T-helper 17 cell (primary cell): ENCODE measurements at places on chromosomes 5 and 9.

GRCh38 chr5:100846772-100847171, 56.3 kb downstream of the ST8SIA4 start:
- DNase-seq, result no peak
- peaks cover 12% of the 10 kb centered on the region for H3K4me1 ChIP-seq
- H3K27ac ChIP-seq, result no peak overlapping the region
- H3K27me3 ChIP-seq, result no peaks in the 10 kb centered on the region
- peaks cover 3% of the 10 kb centered on the region for H3K36me3 ChIP-seq

- peaks cover 19% of the 10 kb centered on the region for H3K4me1 ChIP-seq
- no peak overlapping the region for H3K27ac ChIP-seq
- H3K4me3 ChIP-seq, result peak overlapping the region; percentile 49
- DNase-seq, result no peak
Measured at GRCh38 chr5:150490754-150491153, 17.2 kb upstream of the NDST1 start.

GRCh38 chr5:54491326-54491725, 26.2 kb upstream of the SNX18 start:
- no peak overlapping the region for H3K27ac ChIP-seq
- H3K27me3 ChIP-seq, result peaks cover 20% of the 10 kb centered on the region
- DNase-seq, result no peak
- H3K4me1 ChIP-seq, result no peaks in the 10 kb centered on the region

- H3K36me3 ChIP-seq, result no peaks in the 10 kb centered on the region
- H3K4me3 ChIP-seq, result no peak overlapping the region
- H3K27me3 ChIP-seq, result peaks cover 11% of the 10 kb centered on the region
- no peaks in the 10 kb centered on the region for H3K4me1 ChIP-seq
- no peak for DNase-seq
Measured at GRCh38 chr9:114070188-114071103, 7.7 kb downstream of the AMBP start.

DNA sequence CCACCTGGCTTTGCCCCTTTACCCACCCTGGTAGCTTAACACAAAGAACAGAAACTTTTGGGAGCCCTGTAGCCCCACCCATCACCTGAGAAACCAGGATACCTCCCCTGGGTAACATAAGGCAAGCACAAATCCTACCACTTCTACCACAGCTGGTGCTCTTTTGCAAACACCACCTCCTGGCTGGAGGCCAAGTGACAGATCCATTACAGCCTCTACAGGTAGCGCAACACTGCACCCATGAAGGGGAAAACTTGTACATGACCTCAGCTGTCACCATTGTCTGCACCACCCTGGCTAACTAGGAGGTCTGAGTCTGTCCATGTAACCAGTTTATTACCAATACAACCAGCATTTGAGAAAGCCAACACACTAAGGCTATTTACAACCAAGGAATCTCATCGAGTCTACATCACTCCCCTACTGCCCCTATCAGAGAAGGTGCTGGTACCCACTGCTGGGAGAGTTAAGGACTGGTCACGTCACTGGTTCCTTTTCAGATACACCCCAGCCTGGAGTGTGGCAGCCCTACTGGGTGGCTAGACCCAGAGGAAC, 128.6 kb downstream of the PJA2 start:
- H3K4me1 ChIP-seq, result no peaks in the 10 kb centered on the region
- no peaks in the 10 kb centered on the region for H3K27me3 ChIP-seq
- no peak overlapping the region for H3K27ac ChIP-seq
- H3K36me3 ChIP-seq, result no peaks in the 10 kb centered on the region

- no peak for DNase-seq
- H3K27me3 ChIP-seq, result no peaks in the 10 kb centered on the region
- no peak overlapping the region for H3K27ac ChIP-seq
- H3K4me1 ChIP-seq, result no peaks in the 10 kb centered on the region
Measured at GRCh38 chr5:125961150-125961549, 462.1 kb upstream of the GRAMD2B start.
